NCI-H2081 treated with DMSO at 0.1 percent for 48 hours (cell line): ENCODE measurements at places on chromosomes 7 and 10.

DNA sequence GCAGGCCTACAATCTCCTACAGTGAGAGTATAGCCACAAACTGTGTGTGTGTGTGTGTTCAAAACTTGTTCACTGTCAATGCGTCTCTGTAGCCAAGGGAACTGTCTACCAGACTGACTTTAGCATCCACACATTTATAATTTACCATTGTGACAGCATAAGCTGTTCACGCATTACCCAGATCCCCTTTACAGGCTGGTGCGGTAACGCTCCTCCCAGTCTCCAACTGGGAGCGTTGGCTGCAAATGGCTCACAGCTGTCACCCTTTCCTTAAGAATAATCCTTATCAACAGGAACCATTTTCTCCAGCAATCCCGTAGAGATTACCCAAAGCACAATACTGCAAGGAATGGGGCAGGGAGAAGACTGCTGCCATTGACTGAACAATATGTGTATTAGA, 199.5 kb downstream of the GPAM start:
- DNase-seq: no peak

DNA sequence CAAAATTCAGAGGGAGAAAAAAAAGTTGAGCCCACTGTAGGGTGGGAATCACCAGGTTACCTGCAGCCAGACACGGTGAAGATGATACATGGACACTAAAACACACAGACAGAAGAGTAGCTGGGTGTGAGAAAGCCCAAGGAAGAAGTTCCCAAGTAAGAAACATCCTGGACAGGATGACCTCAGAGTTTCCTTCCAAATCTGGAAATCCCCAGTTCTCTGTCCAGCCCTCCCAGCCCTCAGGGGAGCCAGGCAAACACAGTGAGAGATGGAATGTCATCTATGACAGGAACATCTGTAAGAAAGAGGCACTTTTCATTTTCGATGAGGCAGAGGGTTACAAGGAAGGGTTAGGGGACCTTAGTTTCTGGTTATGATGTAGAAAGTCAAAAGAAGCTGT, 125.1 kb upstream of the LYZL1 start:
- DNase-seq: no peak

DNA sequence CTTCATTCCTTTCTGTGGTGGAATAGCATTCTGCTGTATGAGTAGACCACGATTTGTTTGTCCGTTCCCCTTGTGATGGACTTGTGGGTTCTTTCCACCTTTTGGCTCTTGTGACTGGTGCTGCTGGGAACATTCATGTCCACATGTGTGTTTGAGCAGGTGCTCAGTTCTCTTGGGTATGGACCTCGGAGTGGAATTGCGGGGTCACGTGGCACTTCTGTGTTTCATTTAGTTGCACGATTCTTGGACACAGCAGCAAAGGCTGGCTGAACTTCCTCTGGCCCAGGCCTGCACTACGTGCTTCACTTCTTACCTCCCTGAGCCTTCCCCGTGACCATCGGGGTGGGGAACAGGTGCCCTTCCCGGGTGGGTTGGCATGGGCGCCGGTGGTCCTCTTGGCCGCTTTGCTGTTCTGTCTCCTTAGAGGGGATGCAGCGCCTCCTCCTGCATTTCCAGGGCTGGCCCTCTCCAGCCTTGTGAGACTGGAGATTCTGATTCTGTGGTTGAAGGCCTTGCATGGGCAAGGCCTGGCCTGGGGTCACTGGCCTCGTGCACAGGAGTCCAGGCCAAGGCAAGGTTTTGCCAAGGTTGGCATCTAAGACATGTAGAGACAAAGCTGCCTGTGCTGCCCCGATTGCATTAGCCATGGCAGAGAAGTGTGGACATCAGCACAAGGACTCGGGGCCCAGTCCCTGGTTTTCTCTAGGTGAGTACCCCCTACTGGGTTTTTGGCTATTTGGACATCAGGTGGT, 25.1 kb downstream of the DOCK1 start:
- DNase-seq: no peak

- DNase-seq: no peak
Observed at GRCh38 chr10:133457100-133457841, 3.5 kb downstream of the SCART1 start.

- no peak for DNase-seq
Observed at GRCh38 chr7:131224996-131225395, 102.7 kb upstream of the MKLN1 start.

DNA sequence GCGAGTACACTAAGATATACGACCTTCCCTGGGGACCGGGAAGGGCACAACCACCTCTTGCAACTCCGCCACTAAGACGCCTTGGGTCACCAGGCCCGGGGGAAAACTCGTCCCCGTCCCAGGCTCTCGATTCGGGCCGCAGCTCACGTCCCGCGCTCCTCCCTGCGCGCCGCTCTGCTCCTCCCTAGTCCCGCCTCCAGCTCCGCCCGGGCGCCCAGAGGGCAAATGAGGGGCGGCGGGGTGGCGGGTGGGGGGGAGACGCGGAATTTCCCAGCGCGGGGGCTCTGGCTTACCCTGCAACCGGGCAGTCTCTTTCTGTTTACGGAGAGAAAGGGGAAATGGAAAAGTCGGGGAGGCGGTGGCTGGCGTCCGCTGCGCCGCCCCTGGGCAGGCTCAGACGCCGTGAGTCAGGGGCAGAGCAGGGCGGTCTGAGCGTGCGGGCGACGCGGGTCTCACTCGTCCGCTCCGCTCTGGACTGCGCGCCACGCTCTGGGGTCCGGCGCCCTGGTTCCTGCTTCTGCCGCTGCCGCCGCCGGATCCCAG, at the start of gene MAP3K8:
MAP3K8 (plus strand) TSS at position 455 of the 543 bp plus-strand sequence. CDS start 4,755 bp downstream, outside the sequence.
- DNase-seq: no peak

DNA sequence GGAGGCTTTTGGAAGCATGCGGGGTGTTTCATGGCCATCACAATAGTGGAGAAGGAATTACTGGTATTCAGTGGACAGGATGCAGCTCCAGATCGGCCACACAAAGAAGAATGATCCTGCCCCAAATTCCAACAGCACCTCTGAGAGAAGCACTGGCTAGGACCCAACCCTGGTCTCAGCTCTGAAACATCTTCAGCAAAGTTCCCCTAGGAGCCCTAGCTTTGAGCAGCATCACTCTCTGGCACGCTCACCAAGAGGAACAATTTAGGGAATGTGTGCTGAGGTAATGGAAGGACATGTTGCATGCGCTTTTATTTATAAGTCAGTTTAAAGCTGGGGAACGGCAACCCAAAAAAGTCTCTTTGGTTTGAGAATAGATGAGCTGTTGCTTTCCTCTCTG, 5.5 kb upstream of the OPN1SW start:
- no peak for DNase-seq
